Left colon (tissue), 2 donors: ENCODE measurements at places on chromosomes 3 and 15. TPM values are rescaled to one million over a fixed set of nuclear protein-coding genes. Genes with fewer than 3 reads are reported as not detected.
A peak's percentile ranks its signal among the peaks of the same experiment; 100 is the strongest.

Gene PCSK6
- total RNA-seq = 66.2 TPM

- no peak for DNase-seq
These were observed 81.5 kb downstream of the DHX36 start for GRCh38 chr3:154242766-154243165.

GRCh38 chr3:74630602-74631001, 16.1 kb upstream of the CNTN3 start:
- no peak for DNase-seq

GRCh38 chr3:61765157-61765876, 203.9 kb downstream of the PTPRG start:
- DNase-seq = no peak

- peak; percentile 29 for DNase-seq
These were observed 779.1 kb downstream of the MECOM start for GRCh38 chr3:168884353-168884903.

DNA sequence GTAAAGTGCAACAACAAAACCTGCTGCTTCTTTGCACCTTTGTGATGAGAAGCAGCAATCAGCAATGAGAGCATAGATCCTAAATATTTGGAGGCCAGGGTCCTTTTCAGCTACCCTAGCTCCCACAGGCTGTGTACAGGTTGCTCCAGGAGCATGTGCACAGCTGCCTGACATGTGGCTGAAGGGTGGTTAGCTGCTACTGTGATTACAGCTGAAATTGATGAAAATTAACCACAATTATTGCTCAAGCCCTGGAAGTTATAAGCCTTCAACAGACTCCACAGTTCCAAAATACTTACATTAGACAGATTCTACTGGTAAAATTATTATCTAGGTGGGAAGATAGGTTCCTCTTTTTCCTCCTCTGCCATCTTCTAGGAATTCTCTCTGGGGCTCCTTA, 28.5 kb downstream of the COMMD2 start:
- DNase-seq = no peak

Gene ARNT2
- total RNA-seq = 2.0 TPM

- DNase-seq = no peak
These were observed 25.3 kb downstream of the EXOG start for GRCh38 chr3:38521391-38521987.

Gene NPAP1
- 0.06 TPM for total RNA-seq

DNA sequence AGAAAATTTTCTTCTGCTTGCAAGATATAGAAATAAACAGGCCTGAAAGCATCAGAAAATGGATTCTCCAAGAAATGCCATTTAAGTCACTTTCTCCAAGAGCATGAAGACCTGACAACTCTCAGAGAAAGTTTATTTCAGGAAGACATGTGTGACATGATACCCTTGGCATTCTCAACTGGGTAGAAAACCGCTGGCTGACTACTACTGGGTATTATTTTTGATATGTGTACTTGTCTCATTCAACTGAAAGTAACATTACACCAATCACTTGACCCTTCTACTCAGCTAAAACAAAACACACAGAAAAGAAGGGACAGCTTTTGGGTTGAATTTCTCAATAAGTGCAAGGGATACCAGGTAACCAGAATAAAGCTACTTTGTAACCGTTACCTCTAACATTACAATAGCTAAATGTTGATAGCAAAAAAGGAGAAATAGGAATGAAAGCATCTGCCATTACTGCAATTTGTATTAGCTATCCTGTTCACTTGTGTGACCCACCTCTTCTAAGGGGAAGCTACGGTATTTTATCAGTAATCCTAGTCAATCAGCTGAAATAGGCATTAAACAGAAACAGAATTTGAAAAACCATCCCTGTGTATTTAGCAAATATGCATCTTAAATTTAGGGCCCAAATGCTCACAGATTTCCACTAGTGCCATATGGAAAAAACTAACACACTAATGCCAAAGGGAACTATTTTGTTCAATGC, 7.3 kb downstream of the TRA2B start:
- no peak for DNase-seq

Gene CKMT1B
- 168 TPM for total RNA-seq

DNA sequence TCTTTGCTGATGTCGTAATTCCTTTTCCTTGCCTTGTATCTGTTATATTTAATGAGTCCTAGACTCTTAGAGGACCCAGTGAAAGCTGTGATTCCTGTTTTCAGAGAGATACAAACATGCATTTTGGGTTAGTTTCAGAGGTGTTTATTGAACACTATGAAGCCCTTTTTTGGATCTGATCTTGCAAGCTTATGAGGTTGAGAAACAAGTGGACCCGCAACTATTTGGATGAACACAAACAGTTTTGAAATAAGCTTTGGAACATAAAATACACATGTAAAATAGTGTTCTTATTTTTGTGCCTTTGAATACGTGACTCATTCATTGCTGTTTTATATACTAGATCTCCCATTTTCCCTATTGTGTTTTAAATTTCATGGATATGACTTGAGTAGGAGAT, 33.5 kb downstream of the SNRK start:
- DNase-seq = no peak

DNA sequence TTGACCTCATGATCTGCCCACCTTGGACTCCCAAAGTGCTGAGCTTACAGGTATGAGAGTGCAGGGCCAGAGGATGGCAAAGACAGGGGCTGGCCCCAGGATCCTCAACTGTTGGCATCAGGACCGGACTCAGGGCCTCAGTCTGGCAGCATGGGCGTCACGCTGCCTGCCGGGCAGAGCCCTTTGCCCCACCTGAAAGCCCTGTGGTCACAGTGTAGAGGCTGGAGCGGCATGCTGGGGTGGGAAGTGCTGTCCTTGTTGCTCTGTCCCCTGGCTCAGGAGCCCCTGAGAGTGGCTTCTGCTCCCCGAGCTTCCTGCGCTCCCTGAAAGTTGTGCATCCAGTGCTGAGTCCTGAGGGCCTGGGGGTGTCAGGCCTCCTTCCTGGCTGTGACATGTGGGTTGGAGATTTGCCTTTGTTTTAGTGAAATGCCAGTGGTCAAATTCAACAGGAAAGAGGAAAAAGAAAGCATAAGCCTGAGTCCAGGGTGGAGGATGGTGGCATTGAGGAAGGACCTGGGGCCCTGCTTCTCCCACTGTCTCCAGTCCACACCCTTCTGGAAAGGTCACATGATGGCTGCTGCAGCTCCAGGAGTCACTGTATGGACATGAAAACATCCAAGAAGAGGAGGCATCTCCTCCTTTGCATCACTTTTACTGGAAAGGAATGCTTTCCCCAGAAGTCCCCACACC, 147.2 kb downstream of the OR4M2 start:
- no peak for DNase-seq

DNA sequence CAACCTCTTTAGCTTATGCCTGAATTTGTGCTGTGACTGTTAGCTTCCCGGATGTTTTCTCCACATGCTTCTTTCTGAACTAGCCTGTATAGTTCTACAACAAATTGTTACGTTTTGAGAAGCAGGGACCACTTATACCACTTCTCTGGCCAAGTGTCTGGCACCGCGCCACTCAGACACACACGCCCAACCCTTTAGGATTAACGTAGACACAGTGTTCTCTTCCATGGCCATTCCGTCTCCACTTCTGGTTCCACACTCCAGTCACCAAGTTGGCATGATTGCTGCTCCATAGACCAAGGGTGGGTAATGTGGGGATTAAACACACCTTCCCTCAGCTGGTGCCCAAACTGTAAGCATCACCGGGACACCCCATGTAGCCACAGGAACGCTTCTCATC, 755 bp upstream of the TMEM108 start:
- no peak for DNase-seq

Gene PROS1
- total RNA-seq = 16.1 TPM

DNA sequence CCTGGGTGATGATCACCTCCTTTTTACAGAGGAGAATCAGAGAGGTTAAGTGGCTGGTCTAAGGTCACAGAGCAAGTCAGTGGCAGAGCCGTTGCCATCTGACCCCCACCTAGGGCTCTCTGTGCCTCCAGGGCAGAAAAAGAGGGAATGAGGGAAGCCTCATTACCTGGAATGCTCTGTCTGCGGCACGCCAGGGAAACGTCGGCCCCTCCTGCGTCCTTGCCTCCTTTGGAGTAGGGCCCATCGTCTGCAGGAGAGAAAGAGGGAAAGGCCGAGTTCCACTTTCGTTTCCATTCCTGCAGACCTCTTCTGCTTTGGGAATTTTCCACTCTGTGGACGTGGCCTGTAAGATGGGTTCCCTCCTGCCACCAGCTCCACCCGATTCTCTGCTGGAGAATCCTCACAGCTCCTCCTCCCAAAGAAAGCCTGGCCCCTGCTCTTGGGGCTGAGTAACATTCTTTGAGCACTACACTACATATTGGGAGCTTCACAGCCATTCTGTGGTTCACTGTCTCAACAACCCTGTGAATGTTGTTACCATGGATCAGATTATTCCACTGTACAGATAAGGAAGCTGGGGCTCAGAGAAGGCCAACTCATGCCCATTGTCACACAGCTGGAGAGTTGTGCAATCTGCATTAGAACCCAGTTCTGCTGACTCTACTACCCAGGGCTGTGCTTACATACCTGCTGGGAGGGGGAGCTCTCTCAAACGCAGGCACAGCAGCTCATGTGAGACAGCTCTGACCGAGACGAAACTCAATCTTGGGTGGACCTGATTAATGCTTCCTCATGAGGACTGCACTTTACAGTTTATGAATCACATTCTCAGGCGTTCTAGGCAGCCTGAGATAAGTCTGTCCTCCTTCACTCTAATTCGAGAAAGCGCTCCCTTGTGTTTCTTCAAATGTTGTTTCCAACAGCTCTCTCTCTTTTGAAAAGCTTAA, 14.2 kb downstream of the GRIP2 start:
- DNase-seq = no peak

Gene SLC15A2
- 2.5 TPM for total RNA-seq

Gene SPTBN5
- total RNA-seq = 1.4 TPM

DNA sequence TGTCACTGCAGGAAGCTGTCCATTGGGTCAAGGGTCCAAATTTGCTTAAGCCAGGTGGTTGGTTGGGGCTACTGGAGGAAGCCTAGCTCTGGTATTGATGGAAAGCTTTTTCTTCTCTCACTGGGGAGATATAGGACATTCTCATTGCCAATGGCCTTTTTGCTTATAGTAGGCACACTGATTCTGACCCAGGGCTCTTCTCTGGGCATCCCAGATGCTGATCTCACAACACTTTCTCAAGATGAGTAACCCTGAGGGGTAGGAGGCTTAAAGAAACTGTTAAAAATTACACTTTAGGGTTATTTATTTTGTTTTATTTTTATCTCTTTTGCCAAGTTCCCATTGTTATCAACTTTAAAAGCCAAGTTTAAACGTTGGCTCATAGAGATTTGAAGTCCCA, 337.8 kb downstream of the LRRC3B start:
- no peak for DNase-seq

DNA sequence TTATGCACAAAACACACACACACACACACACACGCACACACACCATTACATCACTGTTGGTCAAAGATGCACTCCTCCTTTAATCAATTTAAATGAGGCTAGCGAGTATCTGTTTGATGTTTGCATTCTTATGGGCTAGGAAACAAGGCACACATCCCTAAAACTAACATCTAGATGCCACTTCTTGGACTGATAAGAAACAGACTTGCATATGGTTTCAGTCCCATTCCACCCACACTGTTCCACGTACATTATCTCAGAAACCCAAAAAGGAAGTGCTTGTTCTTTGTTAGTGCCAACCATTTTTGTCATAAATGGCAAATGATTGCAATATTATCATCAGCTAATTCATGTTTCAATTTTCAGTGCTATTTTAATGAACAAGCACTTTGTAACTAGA, 69.5 kb downstream of the CCR1 start:
- no peak for DNase-seq

DNA sequence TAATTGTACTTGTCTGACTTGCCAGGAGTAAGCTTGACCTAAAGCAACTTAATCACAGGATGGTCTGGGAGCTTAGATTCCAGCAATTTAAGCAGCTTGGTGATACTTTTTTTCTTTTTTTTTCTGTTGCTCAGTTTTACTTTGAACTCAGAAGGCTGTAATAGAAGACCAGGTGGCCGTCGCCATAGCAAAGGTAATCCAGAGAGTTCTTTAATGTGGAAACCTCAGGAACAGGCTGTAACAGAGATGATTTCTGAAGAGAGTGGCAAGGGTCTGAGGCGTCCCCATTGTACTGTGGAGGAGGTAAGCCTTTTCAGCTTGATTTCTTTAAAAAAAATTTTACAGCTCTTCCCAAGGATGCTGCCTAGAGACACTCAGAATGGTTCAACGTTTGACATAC, 20.1 kb downstream of the SENP2 start:
- DNase-seq = no peak
